ENCODE measurements at places on chromosomes 7 and 10.

DNA sequence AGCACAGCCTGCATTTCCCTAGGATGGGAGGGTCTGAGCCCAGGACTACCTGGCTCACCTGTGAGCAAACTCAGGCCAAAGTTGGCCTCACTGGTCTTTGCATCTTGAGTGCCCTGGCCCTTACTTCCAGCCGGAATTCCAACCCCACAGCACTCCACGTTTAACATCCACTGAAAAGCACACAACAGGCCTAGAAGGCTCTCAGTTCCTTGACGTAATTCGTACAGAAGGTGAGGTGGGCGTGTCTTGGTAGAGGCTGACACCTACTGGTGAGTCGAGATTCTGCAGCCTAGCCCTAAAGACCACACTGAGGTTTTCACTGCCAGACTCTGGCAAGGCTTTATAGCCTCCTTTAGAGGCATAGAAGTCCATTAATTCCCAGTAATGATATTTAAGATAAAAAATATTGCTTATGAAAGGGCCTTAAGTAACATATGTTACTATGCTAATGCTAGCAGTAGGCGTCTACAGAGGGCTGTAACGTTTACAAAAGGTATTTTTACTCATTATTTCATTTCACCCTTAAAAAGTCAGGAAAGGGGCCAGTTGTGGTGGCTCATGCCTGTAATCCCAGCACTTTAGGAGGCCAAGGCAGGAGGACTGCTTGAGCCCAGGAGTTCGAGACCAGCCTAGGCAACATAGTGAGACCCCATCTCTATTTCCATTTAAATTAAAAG lies 95.8 kb downstream of the HIP1 start:
- DNase-seq = peak; percentile 90

GRCh38 chr7:101546308-101546936 lies 82.7 kb downstream of the MYL10 start:
- DNase-seq = no peak

- DNase-seq = no peak
Measured at GRCh38 chr7:52741670-52742290, 293.7 kb upstream of the POM121L12 start.

GRCh38 chr10:36773652-36774051 lies 351.7 kb upstream of the ANKRD30A start:
- no peak for DNase-seq

- no peak for DNase-seq
Measured at GRCh38 chr7:67654642-67655041, 658.0 kb downstream of the TYW1 start.

DNA sequence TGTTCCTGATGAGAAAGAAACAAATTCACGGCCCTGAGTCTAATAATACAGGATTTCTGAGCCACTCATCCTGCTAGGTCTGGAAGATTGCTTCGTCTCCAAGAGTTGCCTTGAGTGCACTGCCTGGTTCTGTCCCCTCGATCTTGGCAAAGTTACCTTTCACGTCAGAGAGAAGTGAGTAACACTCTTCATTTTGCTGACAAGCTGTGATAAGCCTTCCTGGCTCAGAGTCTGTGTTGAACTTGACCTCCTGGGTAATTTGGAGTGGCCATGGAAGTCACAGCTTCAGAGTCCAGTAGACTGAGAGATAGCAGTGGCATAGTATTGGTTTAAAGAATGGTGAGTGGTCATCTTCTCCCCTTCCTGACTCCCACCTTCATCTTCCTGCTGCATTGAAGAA lies 64.7 kb upstream of the LRGUK start:
- no peak for DNase-seq

GRCh38 chr7:6166443-6166891 lies 106.0 kb downstream of the CYTH3 start:
- DNase-seq = no peak
